ENCODE measurements at places on chromosomes 1 and 21. TPM values are rescaled to one million over a fixed set of nuclear protein-coding genes. Genes with fewer than 3 reads are reported as not detected.

Gene SMIM11
- total RNA-seq, result 1.3 TPM

GRCh38 chr1:203033287-203033686, 7.0 kb downstream of the PPFIA4 start:
- DNase-seq, result no peak

GRCh38 chr21:37546949-37547614, 180.5 kb downstream of the DYRK1A start:
- DNase-seq, result no peak

DNA sequence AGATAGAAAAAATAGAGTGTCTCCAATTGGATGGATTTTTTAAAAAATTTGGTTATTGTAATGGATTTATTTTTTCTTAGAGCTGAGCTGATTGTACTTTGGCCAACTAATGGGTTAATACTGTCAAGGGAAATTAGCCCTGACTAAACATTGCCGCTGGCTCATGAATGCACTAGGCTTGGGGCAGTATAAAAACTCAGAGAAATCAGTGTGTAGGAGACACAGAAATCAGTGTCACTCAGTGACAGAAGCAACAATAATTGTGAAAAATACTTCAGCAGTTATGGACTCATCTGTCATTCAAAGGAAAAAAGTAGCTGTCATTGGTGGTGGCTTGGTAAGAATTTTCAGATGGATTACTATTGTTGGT, at the start of gene KMO:
Gene KMO, plus strand, starts transcription at position 217 of the 370 bp plus-strand sequence. Its CDS starts 67 bp downstream, at position 284.
- no peak for DNase-seq

GRCh38 chr1:3657578-3658230, 5.4 kb downstream of the TP73 start:
- DNase-seq, result no peak

DNA sequence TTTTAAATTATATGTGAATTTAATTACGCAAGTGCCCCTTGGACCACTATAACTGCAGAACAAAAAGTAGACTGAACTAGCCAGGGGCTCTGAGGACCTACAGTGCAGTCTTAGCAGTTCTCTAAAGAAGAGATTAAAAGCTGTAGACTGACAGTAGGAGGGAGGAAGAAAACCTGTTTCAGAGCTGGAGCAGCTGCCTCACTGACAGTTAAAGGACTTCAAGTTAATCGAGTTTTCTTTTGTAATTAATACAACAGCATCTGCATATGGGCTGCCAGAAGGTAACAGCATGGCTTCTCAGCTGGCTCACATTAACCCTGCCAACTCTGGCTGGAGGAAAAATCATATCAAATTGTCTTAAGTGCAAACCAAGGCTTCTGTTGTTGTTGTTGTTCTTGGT, 19.9 kb downstream of the DSTYK start:
- DNase-seq, result no peak

DNA sequence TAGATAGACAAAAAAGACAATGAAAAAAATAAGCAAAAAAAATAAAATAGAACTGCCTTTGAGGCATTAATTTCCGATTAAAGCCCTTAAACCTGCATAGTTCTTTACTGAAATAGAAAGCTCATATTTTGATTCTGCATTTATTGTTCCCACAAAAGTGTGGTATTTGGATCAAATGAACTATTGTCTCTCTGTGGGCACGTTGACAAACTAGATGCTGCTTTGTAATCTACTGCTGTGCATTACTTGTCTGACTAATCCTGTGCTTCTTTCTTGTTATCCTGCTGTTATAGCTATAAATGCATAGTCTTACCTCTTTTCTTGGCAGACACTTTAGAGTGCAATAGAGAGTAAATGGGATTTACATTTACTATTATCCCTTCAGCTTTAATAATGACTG, 31.4 kb upstream of the SLC35D1 start:
- no peak for DNase-seq

Data from Caco-2 (cell line).